HFFc6 (cell line): ENCODE measurements at places on chromosomes 13 and 19.
A peak's percentile ranks its signal among the peaks of the same experiment; 100 is the strongest.

GRCh38 chr13:89673789-89674311, 1673.6 kb upstream of the MIR17HG start:
- no peak for DNase-seq

DNA sequence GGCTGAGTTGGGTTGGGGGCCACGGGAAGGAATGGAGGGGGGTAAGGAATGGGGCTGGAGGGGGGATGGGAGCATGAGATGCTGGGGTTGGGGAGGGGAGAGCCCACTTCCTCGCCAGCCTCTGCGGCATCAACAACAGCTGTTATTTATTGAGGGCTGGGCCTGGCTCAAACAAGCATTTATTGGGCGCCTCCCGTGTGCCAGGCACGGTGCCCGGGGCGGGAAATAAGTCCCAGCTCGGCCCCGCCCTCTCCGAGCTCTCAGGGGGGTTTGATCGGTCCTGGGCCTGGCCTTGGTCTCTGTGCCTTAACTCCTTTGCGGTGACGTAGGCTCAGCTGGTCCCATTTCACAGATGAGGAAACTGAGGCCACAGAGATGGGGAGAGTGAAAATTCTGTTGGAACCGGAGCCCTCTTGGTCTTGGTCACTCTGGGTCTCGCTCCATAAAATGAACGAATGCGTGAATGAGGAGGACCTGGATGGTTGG, 919 bp upstream of the ADAMTS10 start:
- DNase-seq = no peak

GRCh38 chr19:33350538-33351309, 22.8 kb upstream of the CEBPG start:
- DNase-seq = peak; percentile 50

DNA sequence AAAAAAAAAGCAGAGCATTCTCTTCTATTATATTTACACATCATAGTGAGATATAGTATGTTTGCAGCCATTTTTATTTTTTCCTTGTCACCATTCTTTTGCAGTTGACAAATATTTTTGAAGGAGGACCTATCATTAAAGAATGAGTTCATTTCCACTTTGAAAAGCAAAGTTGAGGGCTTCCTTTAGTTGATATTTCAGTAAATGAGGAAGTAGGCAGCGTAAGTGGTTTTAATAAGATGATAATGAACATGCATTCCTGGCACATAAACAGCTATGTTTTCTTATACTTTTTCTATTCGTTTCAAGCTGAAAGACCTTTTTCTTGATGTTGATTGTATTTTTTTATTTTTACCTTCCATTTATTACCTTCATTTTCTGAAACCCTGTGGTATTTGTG, 66.2 kb downstream of the ZMYM2 start:
- DNase-seq = no peak

GRCh38 chr13:112345826-112346172, 30.4 kb upstream of the SPACA7 start:
- no peak for DNase-seq

DNA sequence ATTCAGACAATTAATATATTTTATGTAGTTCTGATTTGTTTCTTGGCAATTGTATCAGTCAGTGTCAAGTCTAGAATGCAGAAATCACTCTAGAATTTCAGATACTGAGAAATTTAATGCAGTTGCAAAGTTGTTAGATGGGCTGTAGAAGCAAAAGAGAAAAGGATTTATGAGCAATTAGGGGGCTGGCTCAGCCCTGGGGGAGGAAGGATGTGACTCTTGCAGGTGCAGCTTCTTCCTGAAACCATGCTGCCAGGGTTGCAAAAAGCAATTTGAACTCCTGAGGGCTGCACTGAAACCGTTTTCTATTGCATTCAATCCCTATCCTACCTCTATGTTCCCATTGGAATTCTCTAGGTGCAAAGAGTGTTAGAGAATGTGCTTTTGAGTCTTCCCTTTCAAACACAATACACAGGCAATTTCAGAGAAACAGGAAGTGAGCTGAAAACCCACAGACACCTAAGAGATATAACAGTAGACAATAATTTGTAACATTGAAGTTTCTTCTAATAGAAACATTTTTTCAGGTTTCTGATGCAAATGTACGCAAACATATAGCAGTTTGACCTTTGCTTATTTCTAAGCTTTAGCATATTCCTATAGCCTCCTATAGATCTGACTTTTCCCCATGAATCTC, 814.7 kb upstream of the ATXN8OS start:
- DNase-seq = no peak

GRCh38 chr19:1675633-1676350, 23.4 kb upstream of the TCF3 start:
- DNase-seq = no peak

DNA sequence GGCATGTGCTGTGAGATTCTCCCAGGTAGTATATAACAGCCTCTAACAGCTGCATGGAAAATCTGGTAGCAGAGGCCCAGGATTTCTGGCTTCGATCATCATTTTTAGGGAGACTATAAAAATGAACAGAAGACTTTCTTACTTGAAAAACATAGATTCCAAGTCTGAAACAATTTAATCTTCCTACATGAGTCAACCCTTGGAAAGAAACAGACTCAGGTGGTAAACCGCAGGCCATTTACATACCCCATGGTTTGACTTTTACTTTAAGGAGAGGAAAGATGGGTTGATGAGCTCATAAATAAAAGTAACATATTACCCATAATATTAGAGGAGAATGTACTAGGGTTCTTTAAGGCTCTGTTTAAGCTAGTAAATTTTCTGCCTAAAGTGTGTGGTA, 121.6 kb downstream of the CYSLTR2 start:
- DNase-seq = peak; percentile 60
